ENCODE measurements at places on chromosomes 16 and 17.

GRCh38 chr16:11229906-11230305, 26.1 kb downstream of the SOCS1 start:
- no peak for DNase-seq

DNA sequence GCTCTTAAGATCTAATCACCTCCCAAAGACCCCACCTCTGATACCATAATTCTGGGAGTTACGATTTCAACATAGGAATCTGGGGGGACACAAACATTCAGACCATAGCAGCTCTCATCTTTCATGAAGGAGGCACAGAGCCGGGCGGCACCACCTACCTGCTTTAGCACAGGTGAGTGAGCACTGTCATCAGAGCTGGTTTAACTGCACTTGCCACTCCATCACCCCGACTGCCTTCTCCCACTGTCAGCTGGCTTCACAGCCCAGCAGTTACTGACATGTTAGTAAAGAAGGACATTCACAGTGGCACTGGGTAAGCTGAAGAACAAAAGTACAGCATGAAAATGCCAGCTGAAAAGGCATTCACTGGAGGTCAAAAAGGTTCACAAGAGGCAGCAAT, 22.5 kb downstream of the GABARAPL2 start:
- no peak for DNase-seq

- no peak for DNase-seq
These were observed 364.1 kb downstream of the FOXL1 start for GRCh38 chr16:86942151-86943051.

- DNase-seq, result peak; percentile 38
These were observed 2.3 kb upstream of the PECAM1 start for GRCh38 chr17:64393000-64393402.

DNA sequence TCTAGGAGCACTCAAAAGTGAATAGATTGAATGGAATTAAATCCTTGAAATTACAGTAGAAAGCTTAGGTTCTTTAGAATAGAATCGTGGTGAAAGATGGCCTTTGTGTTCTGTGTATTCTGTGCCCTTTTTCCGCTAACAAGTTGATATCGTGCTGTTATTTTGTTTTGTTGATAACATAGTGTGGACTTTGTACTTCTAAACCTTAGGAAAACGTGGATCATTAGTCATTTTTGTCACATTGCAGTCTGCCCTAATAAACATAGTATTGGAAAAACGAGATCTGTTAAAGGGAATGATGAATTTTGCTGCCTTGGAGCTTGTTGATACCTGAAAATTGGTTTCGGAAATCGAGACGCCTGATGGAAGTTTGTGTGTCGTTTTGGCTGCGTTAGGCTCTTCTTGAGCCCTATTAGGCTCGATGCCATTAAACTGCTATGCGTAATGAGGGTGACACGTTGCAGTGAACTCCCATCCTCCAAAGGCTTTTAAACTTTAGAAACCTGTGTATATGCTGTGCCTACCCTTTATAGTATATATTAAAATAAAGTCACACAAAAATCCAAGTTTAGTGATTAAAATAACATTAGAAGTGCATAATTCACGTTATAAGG, 145.7 kb downstream of the PRKCA start:
- no peak for DNase-seq

- DNase-seq, result no peak
These were observed 57.0 kb downstream of the AIPL1 start for GRCh38 chr17:6377906-6378305.

DNA sequence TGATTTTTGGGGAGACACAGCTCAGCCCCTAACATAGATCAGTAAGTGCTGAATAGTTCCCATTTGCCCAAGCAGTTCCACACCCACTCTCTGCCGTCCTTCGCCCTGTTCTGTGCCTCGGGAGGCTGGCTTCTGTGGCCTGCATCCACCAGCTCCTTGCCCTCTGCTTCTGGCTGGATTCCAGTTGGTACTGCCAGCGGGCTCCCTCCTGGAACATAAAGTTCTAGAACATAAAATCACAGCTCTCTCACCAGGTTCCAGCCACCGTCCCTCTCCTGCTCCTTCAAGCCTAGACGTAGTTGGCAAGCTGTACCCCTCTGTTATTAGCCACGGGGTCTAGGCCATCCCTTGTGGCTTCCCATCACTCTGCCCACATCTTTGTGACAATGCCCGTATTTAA, 3.9 kb upstream of the MRPS23 start:
- no peak for DNase-seq

GRCh38 chr16:30533748-30534367, 800 bp downstream of the ZNF747 start:
- peak; percentile 29 for DNase-seq

DNA sequence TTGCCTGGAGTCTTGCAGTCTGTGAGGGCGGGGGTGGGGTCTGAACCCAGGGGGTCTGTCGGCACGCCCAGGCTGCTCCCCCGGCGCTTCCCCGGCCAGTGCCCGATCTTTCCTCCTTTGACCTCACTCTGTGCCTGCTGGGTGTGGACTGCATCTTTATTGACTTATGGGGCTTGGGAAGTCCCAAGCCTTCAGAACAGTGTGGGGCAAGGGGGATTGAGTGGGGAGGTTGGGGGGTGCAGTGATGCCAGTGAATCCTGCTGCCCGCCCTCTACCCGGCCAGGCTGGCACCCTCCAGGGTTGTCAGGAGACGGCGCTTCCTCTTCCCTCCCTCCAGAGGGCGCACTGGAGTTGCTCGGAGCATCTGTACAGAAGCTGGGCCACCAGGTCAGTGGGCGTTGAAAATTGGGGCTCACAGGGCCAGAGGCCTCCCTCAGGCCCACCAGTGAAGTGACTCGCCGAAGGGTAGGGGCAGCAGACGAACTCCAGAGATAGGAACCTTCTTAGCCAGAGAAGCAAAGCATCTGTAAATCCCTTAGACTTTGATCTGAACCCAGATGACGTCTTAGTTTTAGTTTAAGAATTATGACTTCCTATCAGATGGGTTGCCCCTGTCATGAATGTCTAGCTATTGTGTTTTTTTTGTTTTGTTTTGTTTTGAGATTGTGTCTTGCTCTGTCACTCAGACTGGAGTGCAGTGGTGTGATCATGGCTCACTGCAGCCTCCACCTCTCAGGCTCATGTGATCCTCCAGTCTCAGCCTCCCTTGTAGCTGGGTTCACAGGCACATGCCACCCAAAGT, 184.8 kb upstream of the CIBAR2 start:
- peak; percentile 52 for DNase-seq

All from CD4-positive, alpha-beta T cell treated with Interleukin-12 subunit alpha and Interleukin-12 subunit beta, for 1 hour (primary cell).